ENCODE measurements at places on chromosomes 2 and 18.

DNA sequence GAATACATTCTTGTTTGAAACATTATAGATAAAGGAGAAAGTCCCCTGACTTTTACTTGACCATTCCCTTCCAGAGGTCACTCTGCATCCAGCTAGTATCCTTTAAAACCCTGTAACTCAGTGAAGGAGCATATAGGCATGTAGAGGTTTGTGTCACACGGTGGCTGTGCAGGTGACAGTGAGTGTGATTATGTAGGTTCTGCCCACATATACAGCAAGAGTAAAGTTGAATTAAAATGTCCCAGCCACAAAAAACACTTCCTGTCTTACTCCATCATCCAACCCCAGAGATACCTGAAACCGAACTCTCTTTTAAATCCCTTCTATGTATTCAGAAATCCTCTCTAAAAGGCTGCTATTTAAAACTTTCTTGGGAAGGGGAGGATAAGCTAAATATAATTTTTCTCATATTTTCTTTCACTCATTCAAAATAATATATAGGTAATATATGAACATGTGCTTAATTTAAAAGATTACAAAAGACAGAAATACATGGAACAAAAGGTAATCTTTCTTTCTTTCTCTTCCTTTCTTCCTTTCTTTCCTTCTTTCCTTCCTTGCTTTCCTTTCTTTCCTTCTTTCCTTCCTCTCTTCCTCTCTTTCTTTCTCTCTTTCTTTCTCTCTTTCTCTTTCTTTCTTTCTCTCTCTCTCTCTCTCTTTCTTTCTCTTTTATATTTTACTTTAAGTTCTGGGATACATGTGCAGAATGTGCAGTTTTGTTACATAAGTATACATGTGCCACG, 20.6 kb upstream of the ACSL3 start:
- DNase-seq, result no peak

DNA sequence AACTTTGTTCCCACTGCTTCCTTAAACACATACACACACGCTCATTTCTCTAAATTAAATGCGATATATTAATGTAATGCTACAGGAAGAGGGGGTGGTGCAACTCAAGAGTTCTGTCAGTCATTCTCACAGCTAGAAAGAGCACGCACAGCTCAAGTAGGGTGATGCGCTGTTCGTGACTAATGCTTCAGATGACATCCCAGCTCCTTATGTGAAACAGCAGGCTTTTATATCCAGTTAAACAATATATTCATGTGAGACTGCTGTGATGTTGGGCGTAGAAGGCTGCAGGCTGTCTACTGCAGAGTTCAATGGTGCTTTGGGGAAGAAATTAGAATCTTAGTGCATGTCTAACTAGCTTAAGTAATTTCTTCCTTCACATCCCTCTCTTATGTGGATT, 912.6 kb upstream of the FSHR start:
- DNase-seq, result no peak

DNA sequence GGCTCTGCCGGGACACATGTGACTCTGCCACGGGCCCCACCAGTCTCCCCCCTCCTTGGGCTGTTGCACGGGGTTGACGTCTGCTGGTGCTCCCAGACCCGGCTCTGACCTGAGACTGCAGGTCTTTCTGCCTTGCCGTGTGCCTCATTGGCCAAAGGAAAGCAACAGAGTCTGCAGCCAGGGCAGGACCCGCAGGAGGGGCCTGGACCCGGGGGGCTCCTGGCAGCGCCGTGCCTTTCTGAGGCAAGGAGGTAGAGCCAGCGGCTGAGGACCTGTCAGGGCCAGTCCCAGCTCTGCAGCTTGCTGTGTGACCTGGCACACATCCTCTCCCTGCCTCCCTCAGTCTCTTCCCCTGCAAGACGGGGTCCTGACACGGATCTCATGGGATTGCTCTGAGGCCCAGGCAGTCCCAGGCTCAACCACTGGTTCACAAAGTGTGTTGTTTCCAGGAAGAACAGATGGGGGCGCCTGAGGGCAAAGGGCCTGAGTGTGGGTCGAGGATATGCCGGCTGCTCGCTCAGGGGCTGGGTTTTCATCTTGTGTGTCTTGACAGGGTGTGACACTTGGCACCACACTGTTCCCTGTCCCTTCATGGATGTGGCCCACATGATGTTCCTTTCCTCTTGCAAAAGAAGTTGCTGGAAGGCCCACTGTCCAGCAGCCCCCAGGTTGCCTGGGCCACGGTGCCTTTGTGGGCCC, 9.0 kb downstream of the CAPN10 start:
- no peak for DNase-seq

DNA sequence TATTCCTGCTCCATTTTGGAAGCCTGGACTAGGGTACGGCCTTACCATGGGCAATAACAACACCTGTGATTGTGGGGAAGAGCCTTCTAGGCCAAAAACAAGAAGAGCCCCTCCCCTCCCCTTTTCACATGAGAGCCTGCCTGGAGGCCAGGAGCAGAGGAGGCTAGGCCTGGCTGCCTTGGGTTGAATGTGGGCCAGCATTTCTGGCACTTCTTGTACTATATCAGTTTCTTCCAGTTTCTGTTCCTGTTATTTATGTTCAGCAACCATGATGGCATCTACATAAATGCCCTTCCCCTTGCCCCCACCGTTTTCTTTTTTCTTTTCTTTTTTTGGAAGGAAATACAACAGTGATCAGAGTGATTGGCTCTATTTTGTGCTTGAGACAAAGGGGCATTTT, 58.4 kb downstream of the KCTD18 start:
- DNase-seq, result no peak

DNA sequence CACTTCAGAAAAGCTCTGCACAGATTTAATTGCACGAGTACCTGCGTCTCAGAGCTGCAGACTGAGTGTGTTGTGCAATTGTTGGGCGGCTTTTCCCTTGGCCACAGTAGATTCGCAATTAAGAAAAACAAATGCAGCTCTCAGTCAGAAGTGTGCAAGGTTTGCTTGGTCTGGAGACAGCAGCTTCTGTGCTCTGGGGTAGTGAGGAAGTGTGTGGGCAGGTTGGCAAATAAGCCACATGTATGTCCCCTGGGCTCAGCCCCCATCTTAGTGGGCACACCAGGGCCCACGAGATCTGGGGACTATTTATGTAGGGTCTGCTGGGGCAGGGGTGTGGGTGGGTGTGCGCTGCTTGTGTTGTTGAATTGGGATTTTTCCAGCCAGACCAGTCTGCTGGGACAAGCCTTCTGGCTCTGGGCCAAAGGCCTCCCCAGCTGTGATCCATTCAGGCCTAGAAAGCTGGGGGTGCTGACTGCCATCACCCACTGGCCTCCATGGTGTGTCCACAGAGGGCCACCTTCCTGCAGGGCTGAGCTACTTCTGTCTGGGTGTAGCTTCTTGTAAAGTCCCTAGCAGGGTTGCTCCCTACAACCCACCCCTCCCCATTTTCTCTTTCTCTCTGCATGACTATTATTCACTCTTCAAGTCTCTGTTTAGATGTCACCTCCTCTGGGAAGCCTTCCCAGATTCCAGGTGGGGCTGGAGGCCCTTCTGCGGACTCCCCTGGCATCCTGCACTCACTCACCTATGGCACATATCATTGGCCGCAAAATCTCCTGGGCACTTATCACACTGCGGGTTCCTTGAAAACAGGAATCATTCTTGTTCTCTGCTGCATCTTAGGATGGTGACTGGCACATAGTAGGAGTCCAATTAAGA, 67.8 kb downstream of the ODC1 start:
- DNase-seq, result no peak

DNA sequence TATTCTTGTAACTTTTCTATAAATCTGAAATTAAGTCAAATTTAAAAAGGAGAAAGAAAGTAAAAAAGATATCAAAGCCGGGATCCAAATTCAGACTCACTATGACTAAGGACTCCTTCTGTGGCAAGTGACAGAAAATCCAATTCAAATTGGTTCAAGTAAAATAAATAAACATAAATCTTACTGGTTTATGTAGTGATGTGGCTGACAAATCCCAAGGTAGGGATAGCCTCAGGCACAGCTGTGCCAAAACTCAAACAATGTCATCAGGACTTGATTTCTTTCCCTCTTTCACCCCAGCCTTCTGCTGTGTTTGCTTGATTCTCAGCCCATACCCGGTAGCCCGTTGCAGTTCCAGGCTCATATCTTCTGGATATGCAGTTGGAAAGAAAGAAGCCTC, 284.6 kb downstream of the SP3 start:
- DNase-seq, result no peak

- no peak for DNase-seq
These were observed 452.6 kb upstream of the PKDCC start for GRCh38 chr2:41595240-41595639.

DNA sequence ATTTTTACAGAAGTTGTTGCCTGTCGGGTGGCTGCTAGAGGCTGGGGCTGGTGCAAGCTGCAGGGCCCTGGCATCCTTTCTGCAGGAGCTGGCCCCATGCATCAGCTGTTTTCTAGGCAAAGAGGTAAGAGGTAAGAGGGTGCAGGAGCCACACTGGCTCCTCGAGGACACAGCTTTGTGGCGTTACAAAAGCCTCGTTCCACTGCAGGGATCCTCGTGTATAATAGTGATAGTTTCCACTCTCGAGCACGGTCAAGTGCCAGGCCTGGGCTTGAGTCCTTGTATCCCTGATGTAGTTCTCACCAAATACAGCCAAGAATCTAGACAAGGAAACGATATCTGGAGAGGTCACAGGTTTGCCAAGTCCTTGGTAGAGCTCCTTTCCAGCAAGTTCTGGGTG, 33.2 kb upstream of the FHOD3 start:
- no peak for DNase-seq

DNA sequence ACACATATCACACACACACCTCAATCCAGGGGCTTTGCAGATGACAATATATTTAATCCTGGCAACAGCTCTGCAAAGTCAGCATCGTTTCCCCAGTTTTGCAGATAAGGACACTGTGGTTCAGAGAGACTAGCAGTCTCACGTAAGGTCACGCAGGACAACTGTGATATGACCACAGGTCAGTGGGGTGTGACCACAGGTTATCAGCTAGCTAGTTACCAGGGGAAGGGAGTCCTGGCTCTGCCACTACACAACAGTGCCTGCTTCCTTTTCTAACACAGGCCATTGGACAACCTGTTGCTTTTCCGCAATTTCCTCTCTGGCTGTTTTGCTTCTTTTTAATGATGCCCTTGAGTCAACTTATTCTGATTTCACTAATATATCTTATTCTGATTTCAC, 33.3 kb downstream of the RBMS1 start:
- DNase-seq, result no peak

DNA sequence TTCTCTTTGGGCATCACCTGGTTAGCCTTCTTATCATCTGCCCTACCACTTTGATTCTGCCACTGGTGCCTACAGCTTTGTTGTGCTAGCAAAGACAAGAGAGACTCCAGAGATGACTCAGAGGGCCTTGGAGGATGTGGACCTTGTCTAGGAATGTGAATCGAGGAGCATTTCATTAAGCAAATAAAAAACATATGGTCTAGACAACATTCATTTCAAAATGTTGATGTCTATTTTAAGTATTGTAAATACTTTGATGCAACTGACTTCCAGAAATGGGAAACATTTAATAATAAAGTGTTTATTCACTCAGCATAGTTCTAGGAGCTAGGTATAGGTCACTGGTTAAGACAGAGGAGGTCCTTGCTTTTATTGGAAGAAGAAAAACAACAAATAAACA, 195.5 kb downstream of the CDCA7 start:
- no peak for DNase-seq

DNA sequence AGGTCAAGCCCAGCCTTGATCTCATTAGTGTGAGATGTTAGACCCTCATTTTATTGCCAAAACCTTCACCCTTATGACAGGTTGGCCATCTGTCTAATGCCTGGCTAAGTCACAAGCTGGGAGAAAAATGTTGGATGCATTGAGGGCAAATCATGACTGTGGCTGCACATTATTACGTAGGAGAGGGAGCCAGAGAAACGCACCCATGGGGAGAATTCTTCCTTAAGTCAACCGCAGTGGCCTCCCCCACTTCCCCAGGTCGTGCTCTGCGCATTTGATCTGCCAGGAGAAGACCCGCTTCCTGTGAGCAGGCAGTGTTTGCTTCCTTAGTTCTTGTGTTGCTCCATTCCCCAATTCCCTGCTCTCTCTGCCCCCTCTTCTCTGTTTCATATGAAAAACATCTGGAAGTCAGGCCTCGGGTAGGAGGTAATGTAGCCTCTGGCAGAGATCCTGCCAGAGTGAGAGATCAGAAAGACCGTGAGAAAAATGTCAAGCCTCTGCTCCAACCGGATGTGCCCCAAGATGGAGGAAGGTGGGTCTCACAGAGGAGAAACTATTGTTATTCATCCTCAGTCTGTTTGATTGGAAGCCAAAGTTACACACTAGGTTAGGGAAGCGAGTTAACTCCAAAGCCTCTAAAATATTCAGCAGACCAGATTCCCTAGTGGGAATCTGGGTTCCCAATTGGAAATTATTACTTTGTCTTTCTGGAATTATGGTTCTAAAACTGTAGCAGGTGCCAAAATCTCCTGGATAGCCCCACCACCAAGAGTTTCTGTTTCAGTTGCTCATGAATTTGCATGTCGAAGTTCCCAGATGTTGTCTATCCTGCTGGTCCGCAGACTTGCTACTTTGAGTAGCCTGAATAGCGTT, 144.3 kb upstream of the PELI1 start:
- DNase-seq, result no peak

Data from LoVo (cell line).